ENCODE measurements at places on chromosomes 6 and 20.
A peak's percentile ranks its signal among the peaks of the same experiment; 100 is the strongest.

GRCh38 chr6:3489961-3490624 lies 33.2 kb upstream of the SLC22A23 start:
- DNase-seq, result peak; percentile 18

DNA sequence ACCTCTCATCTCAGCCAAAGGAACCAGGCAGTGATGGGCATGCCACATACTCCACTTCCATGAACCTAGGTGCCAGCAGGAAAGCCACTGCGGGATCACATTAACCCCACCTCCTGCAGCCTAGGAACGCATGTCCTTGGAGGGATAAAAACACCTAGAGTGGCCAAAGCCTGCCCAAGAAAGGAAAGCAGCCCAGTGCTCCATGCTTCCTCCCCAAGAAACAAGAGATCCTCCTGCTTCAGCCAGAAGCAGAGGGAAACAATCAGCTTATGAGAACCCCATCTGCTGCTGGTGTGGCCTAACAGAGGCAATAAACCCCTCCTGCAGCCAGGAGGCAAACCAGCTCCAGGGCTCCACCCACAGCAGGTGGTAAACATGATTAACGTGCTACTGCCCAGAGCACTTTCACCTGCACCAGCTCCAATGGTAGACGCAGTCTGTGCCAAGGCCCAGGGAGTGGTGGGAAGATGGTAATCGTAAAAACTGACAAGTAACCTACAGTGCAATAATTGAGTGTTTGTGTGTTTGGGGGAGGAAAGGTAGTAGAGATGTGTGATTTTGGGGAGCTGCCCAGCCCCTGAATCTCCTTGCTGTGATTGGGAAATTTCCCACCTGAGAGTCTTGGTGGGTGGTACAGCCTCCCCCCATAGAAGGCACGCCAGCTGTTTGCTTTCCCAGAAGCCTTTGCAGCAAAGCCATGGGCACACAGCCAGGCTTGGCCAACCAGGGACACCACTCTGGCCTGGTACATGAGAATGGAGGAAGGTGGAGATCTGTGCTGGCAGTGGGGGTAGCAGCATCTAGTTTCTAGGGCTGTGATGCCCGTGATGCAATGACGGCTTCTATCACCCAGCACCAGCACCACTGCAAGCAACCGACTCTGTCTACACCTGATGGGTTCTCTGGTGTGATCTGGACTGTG lies 50.6 kb upstream of the TBC1D7 start:
- DNase-seq, result no peak

GRCh38 chr6:83359638-83360037 lies 71.2 kb downstream of the ME1 start:
- peak; percentile 24 for DNase-seq

GRCh38 chr6:167933290-167933689 lies 64.2 kb upstream of the KIF25 start:
- DNase-seq, result no peak

DNA sequence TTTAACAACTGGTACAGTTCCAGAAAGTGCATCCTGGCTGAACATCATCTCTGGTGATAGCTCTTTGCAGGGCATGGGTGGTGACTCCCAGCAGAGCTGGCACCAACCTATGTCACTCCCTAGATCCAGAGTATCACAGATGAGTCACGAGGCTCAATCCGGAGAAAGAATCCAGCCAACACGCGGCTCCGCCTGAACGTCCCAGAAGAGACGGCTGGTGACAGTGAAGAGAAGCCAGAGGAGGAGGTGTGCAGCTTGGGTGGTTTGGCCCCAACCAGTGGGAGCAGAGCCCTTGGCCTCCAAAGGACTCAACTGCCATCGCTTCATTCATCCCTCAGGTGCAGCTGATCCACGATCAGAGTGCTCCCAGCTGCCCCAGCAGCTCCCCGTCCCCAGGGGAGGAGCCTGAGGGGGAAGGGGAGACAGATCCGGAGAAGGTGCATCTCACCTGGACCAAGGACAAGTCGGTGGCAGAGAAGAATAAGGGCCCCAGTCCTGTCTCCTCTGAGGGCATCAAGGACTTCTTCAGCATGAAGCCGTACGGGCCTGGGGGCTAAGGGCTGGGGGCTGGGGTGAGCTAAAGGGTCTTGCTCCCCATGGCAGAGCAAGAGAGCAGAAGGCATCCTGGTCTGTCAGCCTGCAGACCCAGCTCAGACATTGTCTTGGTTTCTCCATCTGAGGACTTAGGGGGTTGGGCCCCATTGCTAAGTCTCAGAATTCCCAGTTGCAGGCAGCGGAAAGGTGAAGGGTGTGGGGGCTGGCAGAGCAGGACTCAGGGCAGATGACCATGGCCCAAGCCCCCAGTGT lies 27.2 kb downstream of the SLC12A5 start:
- DNase-seq, result no peak

- no peak for DNase-seq
These were observed 350.9 kb upstream of the HSF2 start for GRCh38 chr6:122048570-122048969.

DNA sequence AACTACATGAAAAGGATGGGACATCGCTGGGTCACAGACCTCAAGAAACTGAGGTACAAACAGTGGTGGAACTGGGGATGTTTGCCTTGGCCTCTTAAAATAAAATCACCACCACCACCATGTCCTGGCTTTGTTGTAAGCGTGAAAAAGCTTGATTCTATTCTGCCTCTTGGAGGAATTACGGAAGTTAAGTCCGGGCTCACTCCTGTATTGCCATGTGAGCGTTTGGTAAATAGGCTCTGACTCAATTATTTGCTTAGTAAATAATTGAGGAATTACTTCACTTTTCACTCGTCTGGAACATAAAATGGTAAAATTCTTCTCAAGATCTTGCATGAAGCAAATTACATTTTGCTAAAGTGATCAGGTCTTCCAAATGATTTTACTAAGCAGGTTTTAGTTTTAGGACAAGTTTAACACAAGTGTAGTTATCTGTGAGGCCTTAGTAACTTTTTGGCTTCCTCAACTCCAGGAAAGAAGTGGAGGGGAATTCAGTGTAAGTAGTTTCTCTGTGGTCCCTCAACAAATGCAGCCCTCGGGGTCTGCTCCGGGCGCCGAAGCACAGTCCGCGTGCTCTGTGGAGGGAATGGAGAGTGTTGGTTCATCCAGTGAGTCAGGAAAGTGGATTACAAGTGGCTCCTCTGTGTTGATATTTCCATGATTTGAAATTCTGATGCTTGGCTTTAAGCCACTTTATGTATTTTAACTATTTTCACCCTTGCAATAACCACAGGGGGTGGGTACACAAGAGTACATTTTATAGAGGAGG lies 23.8 kb downstream of the IYD start:
- peak; percentile 64 for DNase-seq

DNA sequence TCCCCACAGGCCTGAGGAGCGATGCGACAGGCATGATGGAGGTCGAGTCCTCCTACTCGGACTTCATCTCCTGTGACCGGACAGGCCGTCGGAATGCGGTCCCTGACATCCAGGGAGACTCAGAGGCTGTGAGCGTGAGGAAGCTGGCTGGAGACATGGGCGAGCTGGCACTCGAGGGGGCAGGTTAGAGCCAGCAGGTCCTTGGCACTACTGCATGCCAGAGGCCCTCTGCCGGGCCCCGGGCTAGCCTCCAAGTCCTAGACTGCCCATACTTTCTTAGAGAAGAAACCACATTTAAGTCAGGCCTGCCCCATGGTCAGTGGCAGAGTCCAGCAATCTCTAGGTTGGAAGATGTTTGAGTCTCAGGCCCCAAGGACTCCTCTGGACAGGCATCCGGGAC lies 32.1 kb downstream of the PKIG start:
- no peak for DNase-seq

DNA sequence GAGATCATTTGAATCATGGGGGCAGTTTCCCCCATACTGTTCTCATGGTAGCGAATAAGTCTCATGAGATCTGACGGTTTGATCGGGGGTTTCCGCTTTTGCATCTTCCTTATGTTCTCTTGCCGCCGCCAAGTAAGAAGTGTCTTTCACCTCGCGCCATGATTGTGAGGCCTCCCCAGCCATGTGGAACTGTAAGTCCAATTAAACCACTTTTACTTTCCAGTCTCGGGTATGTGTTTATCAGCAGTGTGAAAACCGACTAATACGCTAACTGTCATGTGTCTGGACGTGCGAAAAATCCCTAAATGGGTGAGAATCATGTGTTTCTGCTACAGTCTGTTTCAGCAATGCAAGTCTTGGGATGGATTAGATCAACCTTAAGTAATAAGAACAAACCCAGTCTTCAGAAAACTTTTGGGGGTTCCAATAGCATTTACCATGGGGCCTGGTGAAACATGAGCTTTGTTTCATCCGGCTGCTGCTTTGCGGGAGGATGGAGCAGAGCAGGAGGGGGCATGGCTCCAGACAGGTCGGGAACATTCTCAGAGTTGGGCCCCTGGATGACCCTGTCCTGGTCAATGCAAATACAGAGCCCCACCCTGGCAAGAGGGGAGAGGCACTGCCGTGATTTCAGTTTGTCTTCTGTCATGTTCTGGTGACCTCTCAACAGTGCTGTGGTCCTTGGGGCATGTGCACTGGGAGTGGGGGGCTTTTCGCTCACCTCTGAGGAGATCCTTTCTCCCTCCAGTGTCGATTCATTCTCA lies 41.5 kb downstream of the CTCFL start:
- no peak for DNase-seq

GRCh38 chr6:92274588-92274987 lies 1144.8 kb downstream of the EPHA7 start:
- DNase-seq, result no peak

Data from epithelial cell of esophagus (primary cell).